Uterus (tissue), 4 donors: ENCODE measurements at places on chromosomes 1 and 21. TPM values are rescaled to one million over a fixed set of nuclear protein-coding genes. Genes with fewer than 3 reads are reported as not detected.

UQCRHL gene
- 1.0 TPM for total RNA-seq

GRCh38 chr1:60560701-60561100, 487.1 kb upstream of the C1orf87 start:
- DNase-seq = no peak

- DNase-seq = peak; percentile 75
Measured at GRCh38 chr1:39539252-39539790, 37.3 kb downstream of the PABPC4 start.

CTSK gene
- 122 TPM for total RNA-seq

LHX8 gene
- total RNA-seq = not detected

MCOLN2 gene
- 10.3 TPM for total RNA-seq

- peak; percentile 63 for DNase-seq
Measured at GRCh38 chr1:116574581-116575291, 3.9 kb upstream of the CD58 start.

GRCh38 chr1:160129046-160129445, 13.5 kb downstream of the ATP1A2 start:
- DNase-seq = no peak

AK2 gene
- 55.0 TPM for total RNA-seq

DNA sequence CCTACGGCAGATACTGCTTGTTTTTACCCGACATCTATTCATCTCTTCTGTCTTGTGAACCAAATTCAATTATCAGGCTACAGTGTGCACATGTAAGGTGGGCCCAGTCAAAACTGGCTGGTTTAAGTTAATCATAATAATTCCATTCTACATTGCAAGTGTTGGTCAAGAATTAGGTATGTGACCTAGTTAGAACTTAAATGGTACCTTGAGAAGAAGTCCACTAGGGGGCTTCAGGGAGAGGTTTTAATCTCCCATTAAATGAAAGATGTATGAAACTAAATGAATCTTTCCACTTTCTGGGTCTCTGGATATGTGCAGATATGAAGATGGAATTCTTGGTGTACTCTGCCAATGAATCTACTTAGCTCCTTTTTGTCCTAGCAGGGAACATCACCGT, 187.1 kb downstream of the CDC42BPA start:
- DNase-seq = no peak

- DNase-seq = no peak
Measured at GRCh38 chr1:154306151-154306550, 14.7 kb upstream of the AQP10 start.

USP1 gene
- 93.5 TPM for total RNA-seq

GRCh38 chr1:35369922-35370671, 101.6 kb downstream of the ZMYM4 start:
- peak; percentile 62 for DNase-seq

- peak; percentile 22 for DNase-seq
Measured at GRCh38 chr1:92909321-92909720, 51.9 kb downstream of the DIPK1A start.

- DNase-seq = no peak
Measured at GRCh38 chr1:14567056-14567455, 31.4 kb upstream of the KAZN start.

DNA sequence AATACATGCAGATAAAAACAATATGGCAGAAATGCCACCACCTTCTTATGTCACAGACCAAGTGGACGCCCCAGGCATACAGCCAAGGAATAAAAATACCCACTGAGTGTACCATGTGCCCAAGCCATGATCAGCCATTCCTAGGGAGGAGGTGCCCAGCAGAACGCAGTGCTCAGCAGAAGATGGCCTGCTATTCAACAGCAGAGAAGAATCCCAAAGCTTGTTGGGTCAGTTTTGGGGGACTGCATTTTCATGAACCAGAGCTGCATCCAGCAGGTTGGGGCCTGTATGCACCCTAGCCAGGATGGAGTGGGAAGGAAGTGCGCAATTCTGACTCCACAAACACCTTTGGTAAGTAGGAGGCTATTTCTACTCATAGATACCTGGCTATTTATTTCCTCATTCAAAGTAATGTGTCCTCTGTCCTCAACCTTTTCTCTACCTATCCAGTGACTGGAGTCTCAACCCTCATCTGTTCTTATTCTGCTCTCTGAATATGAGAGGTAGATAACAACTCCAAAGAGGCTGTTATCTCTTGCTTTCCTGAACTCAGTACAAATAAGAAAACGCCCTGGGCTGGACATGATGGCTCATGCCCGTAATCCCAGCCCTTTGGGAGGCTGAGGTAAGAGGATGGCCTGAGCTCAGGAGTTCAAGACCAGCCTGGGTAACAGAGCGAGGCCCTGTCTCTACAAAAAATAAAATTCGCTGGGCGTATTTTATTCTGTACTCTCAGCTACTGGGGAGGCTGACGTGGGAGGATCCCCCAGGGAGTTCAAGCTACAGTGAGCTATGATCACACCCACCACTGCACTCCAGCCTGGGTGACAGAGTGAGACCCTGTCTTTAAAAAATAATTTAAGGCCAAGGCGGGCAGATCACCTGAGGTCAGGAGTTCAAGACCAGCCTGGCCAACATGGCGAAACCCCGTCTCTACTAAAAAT, 2.5 kb upstream of the PLEKHM2 start:
- DNase-seq = no peak

FYB2 gene
- 0.26 TPM for total RNA-seq

DNA sequence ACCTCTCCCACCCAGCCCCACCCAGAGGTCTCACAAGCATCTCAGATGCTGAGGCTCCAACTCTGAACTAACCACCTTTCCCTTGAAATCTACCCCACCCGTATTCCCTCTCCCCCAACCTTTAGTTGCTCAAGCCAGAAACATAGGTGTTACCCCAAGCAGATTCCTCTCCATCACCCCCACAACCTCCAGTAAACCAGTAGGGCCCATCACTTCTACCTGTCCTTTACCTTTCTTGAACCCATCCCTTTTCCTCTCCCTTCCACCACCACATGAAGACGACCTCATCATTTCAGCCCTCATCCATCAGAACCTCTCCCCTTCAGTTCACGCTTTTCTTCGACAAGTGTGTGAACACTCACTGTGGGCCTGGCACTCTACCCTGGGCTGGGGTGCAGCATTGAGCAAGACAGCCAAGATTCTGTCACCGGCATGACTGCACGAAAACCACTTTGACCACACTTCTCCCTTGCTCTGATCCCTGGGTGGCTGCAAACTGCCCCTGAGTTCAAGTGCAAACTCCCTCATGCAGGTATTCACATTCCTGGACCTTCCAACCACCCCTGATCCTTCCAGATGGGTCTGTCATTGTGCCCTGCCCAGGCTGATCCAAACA, 65.5 kb upstream of the LAPTM5 start:
- no peak for DNase-seq

TCHHL1 gene
- not detected for total RNA-seq

TEDDM1 gene
- not detected for total RNA-seq

- no peak for DNase-seq
Measured at GRCh38 chr1:79388694-79389361, 382.3 kb upstream of the ADGRL4 start.

NHLH1 gene
- total RNA-seq = not detected

- DNase-seq = no peak
Measured at GRCh38 chr1:157438146-157438545, 114.2 kb downstream of the FCRL5 start.

DNA sequence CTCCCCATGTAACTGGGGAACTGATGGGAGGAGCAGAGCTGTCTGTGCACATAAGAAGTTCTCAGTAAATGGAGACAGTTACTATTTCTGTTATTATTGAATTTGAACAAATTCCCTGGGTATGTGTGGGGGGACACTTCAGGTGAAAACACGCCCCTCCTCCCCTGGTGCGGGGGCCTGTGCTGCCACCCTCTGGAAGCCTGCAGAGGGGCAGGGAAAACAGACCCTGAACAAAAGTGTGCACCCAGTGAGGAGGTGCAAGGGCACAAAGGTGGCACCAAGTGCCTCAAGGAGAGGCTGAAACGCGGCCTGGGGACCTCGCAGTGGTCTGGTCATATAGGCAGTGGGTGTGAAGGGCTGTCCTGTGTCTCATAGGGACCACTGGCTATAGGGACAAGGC, 18.2 kb upstream of the NADK start:
- no peak for DNase-seq

DNA sequence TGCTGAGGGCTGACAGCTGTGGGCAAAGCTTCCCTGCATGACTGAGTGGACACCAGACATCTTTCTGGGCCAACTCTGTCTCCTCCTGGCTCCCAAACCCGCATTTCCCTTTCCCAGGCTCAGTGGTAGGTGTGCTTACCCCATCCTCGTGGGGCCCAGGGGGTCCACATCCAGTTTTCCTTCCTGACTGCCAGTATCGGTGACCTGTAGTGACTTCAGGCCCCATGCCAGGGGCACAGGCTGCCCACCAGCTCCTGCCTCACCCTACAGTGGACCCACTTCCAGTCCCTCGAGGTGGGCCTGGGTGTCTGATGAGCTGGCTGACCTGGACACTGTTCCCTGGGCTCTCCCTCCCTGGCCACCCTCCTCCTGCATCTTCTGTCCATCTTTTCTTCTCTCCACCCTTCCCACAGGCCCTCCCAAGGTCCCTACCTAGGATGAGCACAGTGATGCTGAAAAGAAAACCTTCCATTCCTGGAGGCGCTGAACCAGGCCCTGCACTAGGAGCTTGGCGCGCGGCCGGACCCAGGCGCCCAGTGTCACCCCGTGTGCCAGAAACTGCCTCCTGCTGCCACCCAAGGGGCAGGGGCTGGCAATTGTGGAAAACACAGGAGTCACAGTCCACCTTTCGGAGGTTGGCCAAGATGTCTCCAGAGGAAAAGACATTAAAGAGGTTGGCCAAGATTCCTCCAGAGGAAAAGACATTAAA, 67.1 kb downstream of the RUNX3 start:
- no peak for DNase-seq

DNA sequence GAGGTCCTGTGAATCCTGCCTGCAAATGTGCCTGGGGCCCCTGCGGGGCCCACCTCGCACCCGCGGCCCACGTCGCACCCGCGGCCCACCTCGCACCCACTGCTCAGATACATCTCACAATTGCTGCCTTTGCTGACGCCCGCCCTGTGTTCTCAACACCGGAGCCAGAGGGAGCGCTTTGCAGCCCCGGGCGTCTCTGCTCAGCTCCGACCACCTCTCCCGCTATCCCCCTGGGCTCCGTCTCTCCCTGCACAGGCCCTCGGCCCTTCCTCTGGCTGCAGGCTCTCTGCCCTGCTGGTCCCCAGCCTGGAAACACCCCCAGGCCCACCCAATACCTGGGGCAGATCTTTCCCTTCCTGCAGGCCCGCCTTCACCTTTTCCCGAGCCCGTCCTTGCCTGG, 44.8 kb downstream of the TP73 start:
- no peak for DNase-seq

DNA sequence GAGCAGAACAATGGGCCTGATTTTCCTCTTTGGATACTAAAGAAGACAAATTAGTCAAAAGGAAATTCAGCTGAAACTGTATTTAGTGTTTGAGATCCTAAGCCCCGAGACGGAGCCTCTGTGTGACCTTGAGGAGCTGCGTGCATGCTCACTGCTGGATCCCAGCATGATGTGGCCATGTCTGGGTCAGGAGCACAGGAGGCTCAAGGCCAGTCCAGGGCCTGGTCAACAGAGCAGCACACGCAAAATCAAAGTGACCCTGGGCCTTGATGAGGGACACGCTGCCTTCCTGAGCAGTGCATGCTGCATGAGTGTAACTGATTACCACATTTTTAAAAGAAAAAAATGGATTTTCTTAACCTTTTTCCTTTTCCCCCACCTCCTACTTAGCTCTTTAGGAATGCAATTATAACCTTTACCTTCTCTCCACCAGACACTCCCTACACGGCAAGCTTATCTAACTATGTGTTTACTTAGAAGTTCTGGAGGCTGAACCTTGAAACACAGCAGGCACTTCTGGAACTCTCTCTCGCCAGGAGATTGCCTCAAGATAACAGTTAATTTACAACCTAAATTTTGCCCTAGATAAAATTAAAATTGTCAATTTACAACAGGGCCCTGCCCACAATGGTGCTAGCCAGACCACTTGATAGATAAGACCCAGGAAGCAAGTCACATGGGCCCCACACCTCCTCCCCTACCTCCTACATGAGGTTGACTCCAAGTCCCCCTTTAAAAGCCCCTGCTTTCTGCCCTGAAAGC, 144.6 kb downstream of the LRIG2 start:
- DNase-seq = no peak

CYP4A11 gene
- total RNA-seq = not detected

DNA sequence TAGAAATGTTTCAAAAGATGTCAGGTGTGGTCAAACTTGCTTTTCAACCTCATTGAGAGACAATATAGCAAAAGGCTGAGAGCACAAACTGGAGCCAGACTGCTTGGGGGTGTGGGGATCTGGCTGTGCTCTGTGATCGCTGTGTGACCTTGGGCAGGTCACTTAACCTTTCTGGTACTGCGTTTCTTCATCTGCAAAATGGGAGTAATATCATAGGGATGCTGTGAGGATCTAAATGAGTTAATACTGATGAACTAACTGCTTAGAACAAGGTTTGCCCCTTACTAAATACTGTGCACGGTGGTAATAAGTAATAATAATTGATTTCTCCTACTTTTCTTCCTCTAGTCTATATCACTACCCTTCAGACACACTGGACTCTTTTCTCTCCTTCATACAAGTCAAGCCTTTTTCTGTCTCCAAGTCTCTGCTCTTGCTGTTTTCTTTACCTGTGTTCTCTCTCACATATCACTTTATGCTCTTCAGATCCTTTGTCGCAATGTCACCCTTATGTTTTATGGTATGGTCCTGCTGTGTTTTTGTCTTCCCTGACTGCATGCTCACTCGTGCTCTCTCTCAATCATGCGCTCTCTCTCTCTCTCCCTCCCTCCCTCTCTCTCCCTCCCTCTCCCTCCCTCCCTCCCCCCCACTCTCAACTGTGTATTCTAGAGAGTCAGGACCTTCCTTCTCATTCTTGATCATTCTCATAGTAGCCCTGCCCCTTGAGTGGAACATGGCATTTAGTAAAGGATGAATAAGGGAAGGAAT, 3.3 kb downstream of the MGST3 start:
- no peak for DNase-seq

DNA sequence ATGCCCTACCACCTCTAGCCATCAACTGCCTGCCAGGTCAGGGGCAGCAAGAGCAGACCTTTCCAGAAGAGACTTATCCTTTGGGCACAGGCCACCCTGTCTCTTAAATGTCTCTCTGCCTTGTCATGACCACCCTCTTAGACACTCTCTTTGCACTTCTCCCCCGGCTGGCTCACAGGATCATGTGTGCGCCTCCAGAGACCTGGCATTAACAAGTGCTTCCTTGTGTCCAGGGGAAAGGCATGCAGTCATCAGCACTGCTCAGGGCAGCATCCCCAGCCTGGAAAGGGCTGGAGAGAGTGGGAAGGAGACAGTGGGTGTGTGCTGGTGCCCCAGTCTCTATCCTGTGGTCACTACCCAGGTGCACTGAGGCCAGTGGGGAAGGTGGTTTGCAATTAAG, 85.2 kb upstream of the TLR5 start:
- no peak for DNase-seq

- no peak for DNase-seq
Measured at GRCh38 chr1:179831225-179831624, 46.4 kb downstream of the TOR1AIP2 start.

DNA sequence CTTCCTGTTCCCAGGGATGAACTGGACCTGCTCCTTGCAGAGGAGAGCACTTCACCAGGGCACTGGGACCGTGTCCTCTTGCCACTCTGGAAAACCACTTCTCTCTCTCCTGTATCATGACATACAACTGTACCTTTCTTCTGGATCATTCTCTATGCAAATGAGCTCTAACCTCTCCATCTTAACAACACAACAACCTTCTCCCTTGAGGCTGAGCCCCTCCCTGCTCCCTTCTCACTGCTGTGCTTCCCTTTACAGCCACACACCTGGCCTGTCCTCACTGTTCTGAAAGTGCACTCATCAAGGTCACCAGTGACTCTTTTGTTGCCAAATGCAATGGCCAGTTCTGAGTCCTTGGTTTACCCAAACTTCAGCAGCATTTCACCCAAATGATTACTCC, 54.5 kb upstream of the MRPS6 start:
- no peak for DNase-seq

- DNase-seq = no peak
Measured at GRCh38 chr1:106027871-106028270, 1028.6 kb upstream of the PRMT6 start.
